ENCODE measurements at places on chromosomes 3 and 15. TPM values are rescaled to one million over a fixed set of nuclear protein-coding genes. Genes with fewer than 3 reads are reported as not detected.

CIB1 gene
- total RNA-seq, result 209 TPM

IL5RA gene
- total RNA-seq, result 0.34 TPM

PFKFB4 gene
- total RNA-seq, result 3.6 TPM

GABRR3 gene
- not detected for total RNA-seq

CACNA2D2 gene
- 56.4 TPM for total RNA-seq

GRCh38 chr3:149667576-149667975, 9.8 kb upstream of the WWTR1 start:
- DNase-seq, result no peak
- H3K27ac ChIP-seq, result no peak overlapping the region

- H3K4me1 ChIP-seq, result no peaks in the 10 kb centered on the region
- DNase-seq, result no peak
- H3K4me3 ChIP-seq, result no peak overlapping the region
Observed at GRCh38 chr3:165503346-165503745, 307.2 kb upstream of the SLITRK3 start.

DNA sequence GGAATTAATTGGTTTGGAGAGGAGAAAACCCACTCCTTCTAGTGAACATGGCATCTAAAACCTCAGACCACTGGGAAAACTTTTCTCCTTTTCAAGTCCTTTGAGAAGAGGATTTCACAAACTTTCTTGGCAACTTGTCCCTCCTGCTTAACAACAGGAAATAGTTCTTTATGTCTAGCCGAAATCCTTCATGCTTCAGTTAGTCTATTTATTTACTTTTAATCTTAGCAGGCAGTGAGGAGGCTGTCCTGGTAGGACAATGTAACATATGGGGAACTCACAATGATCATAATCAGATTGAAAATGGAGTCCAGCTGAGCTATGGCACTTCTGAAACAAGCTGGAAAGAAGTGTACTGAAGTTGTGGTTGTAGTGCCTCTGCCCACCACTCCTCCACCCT, 50.6 kb downstream of the KY start:
- H3K4me3 ChIP-seq, result no peak overlapping the region
- no peak for DNase-seq
- no peaks in the 10 kb centered on the region for H3K36me3 ChIP-seq
- peaks cover 6% of the 10 kb centered on the region for H3K4me1 ChIP-seq

DNA sequence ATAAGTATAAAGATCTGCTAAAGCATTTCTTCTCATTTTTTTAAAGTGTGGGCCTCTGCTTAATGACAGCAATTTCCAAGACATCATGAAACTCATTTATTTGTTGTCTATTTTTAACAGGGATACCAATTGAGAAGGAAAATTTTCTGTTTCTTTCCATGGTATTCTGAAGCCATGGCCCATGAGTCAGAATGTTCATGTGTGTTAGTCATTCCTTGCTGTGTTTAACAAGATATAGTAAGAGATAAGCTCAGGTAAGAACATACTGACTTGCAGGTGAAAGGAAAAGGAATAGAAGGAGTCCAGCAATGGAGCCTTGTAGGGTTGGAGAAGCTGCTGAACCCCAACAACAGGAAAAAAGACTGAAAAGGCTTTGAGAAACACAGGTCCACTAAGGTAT, 17.0 kb upstream of the ARID3B start:
- H3K27me3 ChIP-seq, result no peaks in the 10 kb centered on the region
- no peak overlapping the region for H3K27ac ChIP-seq
- no peaks in the 10 kb centered on the region for H3K36me3 ChIP-seq
- no peaks in the 10 kb centered on the region for H3K4me1 ChIP-seq
- no peak overlapping the region for H3K4me3 ChIP-seq

DNA sequence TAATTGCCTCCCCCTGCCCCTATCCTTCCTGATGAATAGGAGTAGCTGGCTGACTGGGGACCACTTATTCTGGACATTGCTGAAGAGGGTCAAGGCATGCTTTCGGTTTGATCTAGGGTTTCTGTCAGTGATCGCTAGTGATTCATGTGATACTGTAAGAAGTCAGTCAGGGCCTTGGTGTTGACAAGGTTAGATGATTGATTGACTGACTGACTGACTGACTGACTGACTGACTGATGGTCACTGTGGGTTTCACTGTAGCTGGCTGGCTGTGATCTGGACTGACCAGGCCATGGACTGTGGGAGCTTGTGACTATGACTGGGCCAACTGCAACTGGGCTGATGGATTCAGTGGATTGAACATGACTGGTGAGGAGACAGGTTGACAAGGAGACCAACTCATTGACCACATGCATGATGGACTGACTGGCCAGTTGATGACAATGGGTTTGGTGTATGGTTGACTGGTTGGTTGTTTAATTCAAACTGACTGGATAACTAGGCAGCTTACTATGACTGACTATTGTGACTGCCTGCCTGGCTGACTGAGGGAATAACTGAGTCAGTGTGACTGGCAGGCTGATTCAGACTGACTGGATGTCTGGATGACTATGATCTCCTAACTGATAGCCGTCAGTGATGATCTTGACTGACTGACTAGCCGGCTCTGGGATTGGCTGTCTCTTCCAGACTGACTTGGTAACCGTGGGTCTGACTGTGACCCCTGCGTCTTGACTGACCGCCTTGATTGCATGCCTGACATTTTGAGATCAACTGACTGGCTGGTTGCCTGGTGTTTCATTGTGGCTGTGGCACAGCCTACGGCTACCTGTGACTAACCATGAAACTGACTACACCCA, 509.9 kb downstream of the SHQ1 start:
- H3K36me3 ChIP-seq, result no peaks in the 10 kb centered on the region
- no peak overlapping the region for H3K27ac ChIP-seq
- peaks cover 8% of the 10 kb centered on the region for H3K4me1 ChIP-seq
- DNase-seq, result no peak
- no peak overlapping the region for H3K4me3 ChIP-seq

DNA sequence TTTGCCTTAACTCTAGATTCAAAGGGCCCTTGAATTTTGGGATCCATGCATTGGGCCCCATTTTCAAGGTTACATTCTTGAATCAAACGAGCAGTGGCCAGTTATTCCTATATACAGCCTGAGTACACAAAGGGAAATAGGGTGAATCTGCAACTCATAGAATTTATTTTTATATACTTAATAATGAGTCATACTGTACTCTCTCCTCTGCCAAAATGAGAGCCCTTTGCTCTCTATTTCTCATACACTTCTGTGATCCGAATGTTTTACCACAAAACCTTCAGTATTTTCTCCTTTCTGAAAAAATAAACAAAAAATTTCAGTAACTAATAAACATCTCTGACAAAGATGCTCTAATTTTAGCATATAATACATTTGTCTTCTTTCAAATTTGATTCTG, 116.7 kb downstream of the SERPINI1 start:
- H3K4me1 ChIP-seq, result no peaks in the 10 kb centered on the region
- H3K27me3 ChIP-seq, result no peaks in the 10 kb centered on the region
- H3K27ac ChIP-seq, result no peak overlapping the region
- no peak overlapping the region for H3K4me3 ChIP-seq

DNA sequence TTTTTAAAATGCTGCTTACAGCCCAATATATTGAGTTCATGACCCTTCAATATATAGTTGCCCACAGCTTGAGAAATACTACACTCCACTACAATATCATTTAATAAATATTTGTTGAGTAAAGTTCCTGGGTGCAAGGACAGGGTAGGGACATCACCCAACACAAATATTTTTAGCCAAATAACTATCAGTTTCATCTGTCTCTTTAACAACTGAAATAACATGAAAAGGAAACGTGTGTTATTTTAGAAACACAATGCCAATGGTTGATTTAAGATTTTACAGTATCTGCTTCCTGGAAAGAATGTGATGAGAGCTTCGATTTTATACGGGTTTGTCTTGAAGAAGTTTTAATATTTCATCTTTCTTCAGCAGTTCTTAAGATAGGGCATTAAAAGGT, 67.7 kb upstream of the CDV3 start:
- H3K27ac ChIP-seq, result peak overlapping the region; percentile 63
- no peak for DNase-seq
- no peaks in the 10 kb centered on the region for H3K36me3 ChIP-seq
- H3K4me1 ChIP-seq, result peaks cover 4% of the 10 kb centered on the region

DNA sequence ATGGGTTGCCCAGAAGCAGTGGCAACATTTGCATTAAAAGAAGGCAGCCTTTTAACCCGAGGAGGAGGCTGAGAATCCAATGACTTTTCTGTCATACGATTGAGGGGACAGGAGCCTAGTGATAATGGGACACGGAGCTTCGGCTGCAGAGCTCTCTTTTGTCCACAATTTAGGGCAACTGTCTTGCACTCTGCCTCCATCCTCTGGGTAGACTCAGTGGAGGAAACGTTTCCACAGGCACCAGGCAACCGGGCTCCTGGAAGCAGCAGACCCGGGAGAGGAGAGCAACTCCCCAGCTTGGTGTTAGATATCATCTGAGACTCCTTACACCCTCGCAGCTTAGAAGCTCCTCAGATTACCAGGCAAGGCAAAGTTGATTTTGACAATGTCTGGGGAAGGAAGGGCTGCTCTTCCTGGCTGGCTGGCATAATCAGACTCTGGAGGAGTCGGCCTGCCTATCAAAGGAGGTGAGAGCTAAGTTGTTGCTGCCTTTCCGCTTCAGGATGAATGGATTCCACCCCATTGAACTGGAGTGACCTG, 43.5 kb upstream of the RNU6-1 start:
- peaks cover 11% of the 10 kb centered on the region for H3K4me1 ChIP-seq
- H3K4me3 ChIP-seq, result no peak overlapping the region
- H3K27ac ChIP-seq, result no peak overlapping the region
- H3K27me3 ChIP-seq, result peaks cover 7% of the 10 kb centered on the region
- H3K36me3 ChIP-seq, result no peaks in the 10 kb centered on the region

DNA sequence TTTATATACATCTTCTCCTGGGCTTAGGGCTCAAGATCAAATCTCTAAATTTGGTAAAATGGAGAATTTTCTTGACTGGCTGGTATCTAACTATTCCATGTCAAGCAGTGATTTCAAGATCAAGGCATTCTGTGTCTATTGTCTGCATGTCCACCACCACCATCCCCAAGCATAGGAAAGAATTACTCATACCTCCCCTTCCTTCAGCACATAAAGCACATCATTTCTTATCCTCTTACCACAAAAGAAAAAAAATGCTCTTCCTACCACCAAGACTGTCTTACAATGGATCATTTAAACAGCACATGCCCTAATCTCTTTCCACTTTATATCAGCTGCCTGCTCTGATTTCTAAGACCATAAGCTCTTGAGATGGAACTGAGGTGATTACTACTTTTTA, 470.5 kb upstream of the THBS1 start:
- no peak overlapping the region for H3K4me3 ChIP-seq
- H3K4me1 ChIP-seq, result no peaks in the 10 kb centered on the region
- DNase-seq, result no peak
- H3K27me3 ChIP-seq, result no peaks in the 10 kb centered on the region

DNA sequence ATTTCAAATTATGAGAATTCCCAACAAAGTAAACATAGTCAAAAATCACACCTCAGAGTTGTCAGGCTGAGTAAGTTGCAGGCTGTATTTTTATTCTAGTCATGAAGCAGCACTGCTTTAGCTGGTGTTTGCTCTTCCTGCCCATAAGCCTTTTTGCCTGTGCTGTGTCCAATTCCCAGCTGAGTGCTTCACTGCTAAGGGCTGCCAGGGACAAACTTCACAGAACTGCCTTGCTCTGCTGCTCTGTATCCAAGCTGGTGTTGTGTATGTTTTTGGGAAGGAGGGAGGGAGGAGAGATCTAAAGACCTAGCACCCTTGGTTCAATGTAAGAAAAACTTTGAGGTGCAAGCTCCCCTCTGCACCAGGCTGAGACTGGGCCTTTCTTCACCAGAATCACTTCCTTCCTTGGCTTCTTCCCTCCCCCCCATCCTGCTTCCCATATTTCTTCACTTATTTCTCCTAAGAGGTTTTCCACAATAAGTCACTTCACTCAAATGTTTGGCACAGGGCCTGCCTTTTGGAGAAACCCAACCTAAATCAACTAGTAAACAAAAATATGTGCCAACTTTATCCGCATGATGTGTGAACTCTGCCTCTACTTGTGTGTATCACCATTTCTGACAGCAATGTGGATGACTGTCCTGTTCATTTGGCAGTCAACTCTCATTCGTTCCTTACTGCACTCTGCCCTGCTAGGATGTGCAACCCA, 156.1 kb downstream of the TBL1XR1 start:
- no peak for DNase-seq
- H3K36me3 ChIP-seq, result peaks cover 48% of the 10 kb centered on the region
- H3K27ac ChIP-seq, result no peak overlapping the region

DNA sequence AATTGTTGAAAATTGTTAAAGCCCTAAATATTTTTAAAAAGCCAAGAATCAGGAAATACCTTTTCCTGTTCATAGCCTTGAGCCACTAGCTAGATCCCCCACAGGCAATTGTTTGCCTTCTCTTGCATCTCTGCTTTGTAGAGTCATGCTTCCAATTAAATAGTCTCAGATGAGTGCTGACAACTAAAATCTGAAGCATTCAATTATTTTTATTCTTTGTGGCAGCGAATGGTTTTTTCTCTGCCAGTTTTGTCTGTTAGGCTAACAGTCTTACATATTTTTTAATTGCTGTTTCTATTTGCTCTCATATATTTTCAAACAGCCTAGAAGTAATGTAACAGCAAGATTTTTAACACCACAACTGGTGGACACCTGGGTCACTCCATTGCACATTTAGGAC, 277.1 kb upstream of the GBE1 start:
- no peaks in the 10 kb centered on the region for H3K36me3 ChIP-seq
- no peak overlapping the region for H3K4me3 ChIP-seq
- DNase-seq, result no peak
- H3K4me1 ChIP-seq, result no peaks in the 10 kb centered on the region
- H3K27ac ChIP-seq, result no peak overlapping the region
- no peaks in the 10 kb centered on the region for H3K27me3 ChIP-seq

DNA sequence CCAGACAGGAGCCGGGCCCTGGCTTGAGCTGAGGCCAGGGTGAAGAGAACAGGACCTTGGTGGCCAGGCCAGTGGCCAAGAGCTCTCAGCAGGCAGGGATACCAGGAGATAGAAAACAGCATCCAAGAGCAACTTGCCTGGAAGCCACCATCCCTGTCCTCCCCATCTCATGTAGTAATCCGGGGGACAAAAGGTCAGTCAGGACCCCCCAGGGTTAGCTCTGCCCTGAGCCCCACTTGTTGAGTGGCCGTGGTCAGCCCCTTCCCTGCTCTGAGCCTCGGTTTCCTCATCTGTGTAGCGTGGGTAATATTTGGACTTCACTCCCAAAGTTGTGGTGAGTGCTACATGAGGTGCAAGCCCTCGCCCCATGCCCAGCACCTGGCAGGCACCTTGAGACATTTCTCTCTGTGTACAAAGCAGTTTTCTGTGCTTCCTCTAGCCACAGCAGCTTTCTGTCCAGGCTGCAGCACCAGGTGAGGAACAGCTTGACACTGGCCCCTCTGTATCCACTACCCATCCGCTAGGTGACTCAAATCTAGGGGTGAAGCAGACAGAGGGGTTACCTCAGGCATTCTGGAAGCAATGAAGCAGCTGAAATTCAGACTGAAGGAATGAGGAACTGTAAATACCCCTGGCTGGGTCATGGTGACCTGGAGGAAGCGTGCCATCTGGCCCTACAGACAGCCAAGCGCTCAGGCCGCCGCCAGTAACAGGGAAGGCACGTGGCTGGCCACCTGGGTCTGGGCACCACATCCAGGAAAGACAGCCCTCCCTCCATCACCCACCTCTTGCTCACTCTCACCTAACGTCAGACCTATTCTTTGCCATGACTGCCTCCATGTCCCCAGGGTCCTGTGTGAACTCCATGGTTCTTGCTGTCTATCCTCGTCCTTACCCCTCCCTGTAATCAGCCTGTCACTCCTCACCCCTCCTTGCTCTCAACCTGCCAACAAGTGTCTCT, 6.7 kb downstream of the CISH start:
- no peak for DNase-seq
- peaks cover 53% of the 10 kb centered on the region for H3K36me3 ChIP-seq
- peak overlapping the region; percentile 45 for H3K27ac ChIP-seq

All from natural killer cell (primary cell).